ENCODE measurements at places on chromosomes 7 and 10. TPM values are rescaled to one million over a fixed set of nuclear protein-coding genes. Genes with fewer than 3 reads are reported as not detected.

GRCh38 chr10:95508730-95509129, 52.4 kb downstream of the SORBS1 start:
- no peaks in the 10 kb centered on the region for H3K4me1 ChIP-seq
- H3K27me3 ChIP-seq, result no peaks in the 10 kb centered on the region
- H3K36me3 ChIP-seq, result no peaks in the 10 kb centered on the region
- no peak overlapping the region for H3K27ac ChIP-seq
- no peak for DNase-seq

The CAV2 gene
- total RNA-seq, result 6.0 TPM

The PDE6C gene
- total RNA-seq, result not detected

DNA sequence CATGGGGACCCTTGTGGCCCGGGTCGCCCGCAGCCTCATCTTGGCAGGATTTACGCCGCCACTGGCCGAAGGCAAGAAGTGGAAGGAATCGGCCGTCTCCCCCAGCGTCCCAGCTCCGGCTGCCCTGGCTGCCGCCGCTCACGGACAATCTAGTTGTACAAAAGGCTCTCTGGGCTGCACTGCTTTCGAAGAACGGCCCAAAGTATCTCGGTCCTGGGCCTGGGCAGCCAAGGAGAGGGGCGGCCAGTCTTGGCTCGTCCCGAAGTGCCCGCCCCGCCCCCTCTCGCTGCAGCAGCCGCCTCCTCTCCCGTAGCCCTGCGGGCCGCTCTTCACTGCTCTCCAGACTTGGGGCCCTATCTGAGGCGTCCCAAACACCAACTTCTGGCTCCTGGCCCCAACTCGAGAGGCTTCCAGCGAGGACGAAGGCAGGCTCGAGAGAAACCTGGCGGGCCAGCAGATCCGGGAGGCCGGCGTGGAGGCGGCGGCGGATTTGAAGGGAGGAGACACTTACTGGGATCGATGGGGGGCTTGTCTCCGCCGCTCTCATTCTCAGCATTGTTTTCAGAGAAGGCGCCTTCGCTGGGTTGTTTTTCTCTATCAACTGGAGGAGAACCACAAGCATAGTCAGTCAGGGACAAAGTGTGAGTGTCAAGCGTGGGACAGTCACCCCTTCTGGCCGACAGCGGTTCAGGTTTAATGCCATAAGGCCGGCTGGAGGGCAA, 809 bp downstream of the HOXA9 start:
- H3K36me3 ChIP-seq, result no peaks in the 10 kb centered on the region
- no peak for DNase-seq
- peaks cover 100% of the 10 kb centered on the region for H3K27me3 ChIP-seq
- H3K27ac ChIP-seq, result no peak overlapping the region
- H3K4me1 ChIP-seq, result peaks cover 62% of the 10 kb centered on the region

DNA sequence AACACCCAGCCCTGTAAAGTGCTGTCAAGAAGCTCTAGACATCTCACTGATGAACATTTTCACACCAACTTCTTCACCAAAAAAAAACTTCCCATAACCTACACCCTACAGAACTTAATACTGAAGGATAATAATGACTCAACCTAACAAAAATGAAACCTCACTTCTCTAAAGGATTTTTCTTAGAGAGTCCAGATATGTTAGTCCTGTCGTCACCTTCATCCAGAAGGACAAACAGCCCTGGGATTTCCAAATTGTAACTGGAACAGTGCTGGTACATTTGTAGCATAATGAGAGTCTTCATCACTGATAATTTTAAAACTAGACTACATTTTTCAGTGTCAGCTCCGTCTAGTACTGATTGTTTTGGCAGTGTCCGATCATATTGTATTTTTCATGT, 528.6 kb upstream of the CELF2 start:
- no peak for DNase-seq
- no peaks in the 10 kb centered on the region for H3K27me3 ChIP-seq
- no peak overlapping the region for H3K4me3 ChIP-seq

The NUDT13 gene
- total RNA-seq, result 1.8 TPM

DNA sequence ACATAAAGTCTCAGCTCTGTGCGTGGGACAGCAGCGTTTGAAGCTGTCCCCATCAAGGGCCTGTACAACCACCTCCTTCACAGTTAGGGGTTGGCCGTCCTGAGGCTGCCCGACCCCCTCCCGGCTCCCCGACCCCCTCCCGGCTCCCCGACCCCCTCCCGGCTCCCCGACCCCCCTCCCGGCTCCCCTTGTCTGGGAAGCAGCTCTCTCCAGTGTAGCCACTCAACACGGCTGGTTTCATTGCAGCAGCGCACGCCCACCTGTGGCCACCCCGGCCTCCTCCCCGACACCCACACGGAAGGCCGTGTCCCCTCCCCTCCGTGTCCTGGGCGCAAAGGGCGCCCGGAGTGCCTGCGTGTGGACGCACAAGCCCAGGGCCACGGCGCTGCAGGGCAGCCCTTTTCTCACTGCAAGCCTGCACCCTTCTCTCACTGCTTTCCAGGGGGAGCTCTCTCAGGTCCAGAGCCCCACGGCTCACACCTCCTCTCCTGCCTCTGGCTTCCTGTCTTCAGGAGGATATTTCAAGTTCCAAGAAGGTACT, 20.9 kb upstream of the FAM20C start:
- H3K27ac ChIP-seq, result no peak overlapping the region
- DNase-seq, result no peak

Measured in thymus (tissue), 14 donors.